ENCODE measurements at places on chromosomes 2 and 18.

- DNase-seq, result no peak
These were observed 3.6 kb downstream of the COL5A2 start for GRCh38 chr2:189175869-189176433.

- no peak for DNase-seq
These were observed 113.1 kb downstream of the ICOS start for GRCh38 chr2:204049635-204050034.

GRCh38 chr18:36153203-36153602, 23.5 kb downstream of the ELP2 start:
- no peak for DNase-seq

DNA sequence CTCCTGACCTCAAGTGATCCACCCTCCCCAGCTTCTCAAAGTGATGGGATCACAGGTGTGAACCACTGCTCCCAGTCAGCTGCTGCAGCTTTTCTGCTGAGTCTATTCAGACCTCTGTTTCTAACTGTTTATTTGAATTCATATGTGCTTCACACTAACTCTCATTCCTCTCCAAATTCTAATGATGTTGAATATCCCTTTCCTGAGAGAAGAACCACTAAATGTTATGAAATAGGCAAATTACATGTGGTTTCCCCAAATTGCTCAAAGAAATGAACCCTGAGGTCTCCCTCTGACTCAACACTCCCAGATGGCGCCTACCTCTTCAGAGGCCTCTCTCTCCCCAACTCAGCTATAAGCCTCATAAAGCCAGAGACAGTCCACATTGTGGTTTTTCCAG, 98.6 kb downstream of the IRS1 start:
- no peak for DNase-seq

- no peak for DNase-seq
These were observed 24.1 kb upstream of the RABL2A start for GRCh38 chr2:113602869-113603466.
